Activated CD8-positive, alpha-beta memory T cell treated with anti-CD3 and anti-CD28 coated beads for 1 hour (primary cell): ENCODE measurements at places on chromosomes 12 and 14.

- DNase-seq = no peak
Measured at GRCh38 chr12:87861791-87862190, 167.4 kb downstream of the C12orf50 start.

- no peak for DNase-seq
Measured at GRCh38 chr12:46516238-46516932, 143.8 kb upstream of the SLC38A2 start.

DNA sequence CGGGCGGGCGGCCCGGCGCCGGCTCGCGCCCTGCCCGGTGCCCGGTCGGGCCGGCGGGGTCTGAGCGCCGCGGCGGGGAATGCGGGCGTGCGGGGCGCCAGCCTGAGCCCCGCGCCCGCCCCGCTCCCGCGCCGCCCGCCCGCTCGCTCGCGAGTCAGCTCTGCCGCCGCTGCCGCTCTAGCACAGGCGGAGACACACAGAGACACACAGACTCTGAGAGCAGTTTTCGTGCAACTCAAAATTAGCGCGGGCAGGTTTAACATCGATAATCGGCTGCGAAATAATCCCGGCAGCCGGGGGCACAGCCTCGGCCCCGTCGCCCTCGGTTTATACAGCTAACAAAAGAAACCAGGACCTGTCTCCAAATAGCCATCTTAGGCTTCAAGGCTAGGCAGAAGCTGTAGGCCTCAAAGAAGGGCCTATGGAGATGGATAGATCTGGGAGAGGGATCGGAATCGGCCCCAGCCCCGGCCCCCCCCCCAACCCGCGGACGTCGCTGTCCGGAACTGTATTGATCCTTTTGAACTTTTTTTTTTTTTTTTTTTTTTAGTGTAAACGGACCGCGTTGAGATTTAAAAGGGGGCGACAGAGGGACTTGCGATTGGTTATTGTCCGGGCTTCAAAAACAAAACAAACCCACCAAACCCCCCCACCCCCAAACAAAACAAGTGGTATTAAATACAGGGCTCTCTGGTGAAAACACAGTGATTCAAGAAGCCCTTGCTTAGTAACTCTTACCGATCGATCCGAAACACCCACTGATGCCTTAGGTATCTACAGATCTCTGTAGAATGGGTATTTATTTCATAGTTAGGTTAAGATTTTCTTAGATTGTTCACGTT, 1.1 kb downstream of the ARID2 start:
- peak; percentile 37 for DNase-seq

- no peak for DNase-seq
Measured at GRCh38 chr12:120834489-120835303, 69.5 kb downstream of the SPPL3 start.

DNA sequence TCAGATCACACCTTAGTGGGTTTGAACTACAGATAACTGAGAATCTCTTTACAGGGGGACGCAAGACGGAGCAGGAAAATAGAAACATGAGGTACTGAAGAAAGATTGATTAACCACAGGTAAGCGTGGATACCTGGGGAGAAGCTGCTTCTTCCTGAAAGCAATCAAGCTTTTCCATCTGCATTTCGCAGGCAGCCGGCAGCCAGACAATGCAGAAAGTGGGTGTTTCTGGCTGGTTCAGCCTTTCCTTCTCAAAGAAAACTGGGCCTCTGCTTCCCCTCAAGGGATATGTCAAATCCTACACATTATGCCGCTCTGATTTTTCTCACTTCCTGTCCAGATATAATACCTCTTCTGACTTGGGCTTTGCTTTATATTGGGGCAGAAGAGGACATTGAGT, 39.1 kb upstream of the PPFIA2 start:
- DNase-seq = no peak

DNA sequence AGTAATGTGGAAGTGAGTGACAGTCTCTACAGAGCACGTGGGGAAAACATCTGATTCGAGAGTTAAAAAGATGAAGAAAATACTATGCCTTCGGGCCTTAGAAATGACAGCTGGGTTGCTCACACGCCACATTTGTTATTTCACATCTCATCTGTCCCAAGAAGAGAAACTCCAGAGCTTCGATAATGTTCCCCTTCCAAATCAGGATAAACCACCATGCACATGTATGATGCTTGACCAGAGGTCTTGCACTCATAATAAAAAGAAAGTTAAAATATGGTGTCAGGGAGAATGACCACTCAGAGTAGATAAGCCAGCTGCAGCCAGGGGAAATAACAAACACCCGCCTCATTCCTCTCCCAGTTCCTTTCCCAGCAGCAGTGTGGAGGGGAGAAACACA, 34.6 kb downstream of the NIN start:
- no peak for DNase-seq

GRCh38 chr12:116700066-116700465, 37.8 kb downstream of the SPRING1 start:
- no peak for DNase-seq

GRCh38 chr12:103728323-103728722, 112.7 kb downstream of the NT5DC3 start:
- DNase-seq = no peak

- DNase-seq = no peak
Measured at GRCh38 chr14:69505338-69506240, 21.1 kb downstream of the PLEKHD1 start.

DNA sequence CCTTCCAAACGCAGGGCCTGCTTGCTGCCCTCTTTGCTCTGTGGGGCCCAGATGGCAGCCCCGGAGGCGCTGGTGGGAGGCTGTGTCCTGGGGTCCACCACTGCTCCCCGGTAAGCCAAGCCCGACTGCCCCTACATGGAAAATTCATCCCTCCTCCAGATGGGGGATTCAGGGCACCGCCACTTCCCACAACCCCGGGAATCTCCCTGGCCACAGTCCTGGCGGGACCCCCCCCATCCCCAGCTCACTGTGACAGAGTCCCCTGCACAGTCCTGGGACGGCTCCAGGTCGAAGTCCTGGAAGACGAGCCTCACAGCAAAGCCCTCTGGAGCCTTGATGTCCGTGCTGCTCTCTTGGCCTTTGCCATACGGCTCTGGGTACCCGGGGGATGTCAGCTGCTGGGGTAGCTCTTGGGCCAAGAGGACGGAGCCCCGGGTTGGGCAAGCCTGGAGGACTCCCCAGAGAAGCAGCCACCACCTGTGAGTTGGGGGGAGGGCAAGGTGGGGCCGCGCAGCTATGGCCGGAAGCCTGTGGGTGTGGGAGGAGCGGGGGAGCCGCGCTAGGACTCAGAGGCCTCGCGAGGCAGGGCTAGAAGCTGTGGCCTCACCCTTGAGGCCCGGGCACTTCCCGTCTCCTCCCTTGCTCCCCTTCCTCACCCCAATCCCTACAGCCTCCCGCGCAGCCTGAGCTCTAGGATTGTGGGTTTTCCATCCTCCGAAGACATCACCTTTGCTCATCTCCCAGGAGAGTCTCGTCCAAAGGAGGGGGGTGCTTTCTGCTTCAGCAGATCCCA, 815 bp downstream of the C1RL start:
- no peak for DNase-seq

DNA sequence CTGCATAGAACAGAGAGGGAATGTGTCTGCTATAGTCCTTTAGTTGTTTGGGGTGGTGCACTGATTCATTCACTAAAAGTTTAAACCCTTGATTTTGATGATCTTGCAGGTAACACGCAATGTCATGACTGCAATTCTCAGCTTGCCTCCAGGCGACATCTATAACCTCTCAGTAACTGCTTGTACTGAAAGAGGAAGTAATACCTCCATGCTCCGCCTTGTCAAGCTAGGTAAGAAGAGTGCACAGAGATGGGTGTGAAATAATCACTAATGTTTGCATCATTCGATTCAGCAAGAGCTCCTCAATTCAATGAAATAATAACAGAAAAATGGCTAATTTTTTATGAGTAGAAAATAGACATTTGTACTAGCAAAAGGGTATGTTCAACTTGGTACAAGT, 203.7 kb downstream of the PTPRO start:
- no peak for DNase-seq

DNA sequence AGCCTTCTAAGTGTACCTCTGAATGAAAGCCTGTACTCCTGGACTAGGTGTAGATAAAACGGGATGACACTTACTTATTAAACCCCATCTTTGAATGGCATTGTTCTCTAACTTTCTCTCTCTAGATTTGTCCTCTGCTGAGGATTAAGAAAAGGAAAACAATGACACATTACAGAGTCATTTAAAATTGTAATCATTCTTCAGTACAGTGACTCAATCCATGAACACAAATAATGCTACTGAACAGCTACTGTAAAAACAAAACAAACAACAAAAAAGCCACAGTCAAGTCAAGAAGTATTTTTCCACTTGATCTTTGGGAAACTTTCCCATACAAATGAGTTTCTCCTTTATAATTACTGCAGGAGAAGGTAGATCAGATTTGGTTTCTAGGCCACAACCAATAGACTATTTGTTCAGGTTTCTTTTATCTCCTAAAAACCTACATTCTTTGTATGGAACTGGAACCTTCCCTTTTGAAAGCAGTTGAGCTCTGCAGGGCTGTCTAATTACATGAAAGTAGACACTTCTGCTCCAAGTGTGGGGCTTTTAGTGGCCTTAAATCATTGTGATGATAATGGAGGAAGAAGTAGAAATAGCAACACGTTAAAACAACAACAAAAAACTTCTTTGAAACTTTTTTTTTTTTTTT, 219.1 kb downstream of the ESR2 start:
- DNase-seq = no peak

- no peak for DNase-seq
Measured at GRCh38 chr12:132638541-132639408, 20.2 kb downstream of the P2RX2 start.

DNA sequence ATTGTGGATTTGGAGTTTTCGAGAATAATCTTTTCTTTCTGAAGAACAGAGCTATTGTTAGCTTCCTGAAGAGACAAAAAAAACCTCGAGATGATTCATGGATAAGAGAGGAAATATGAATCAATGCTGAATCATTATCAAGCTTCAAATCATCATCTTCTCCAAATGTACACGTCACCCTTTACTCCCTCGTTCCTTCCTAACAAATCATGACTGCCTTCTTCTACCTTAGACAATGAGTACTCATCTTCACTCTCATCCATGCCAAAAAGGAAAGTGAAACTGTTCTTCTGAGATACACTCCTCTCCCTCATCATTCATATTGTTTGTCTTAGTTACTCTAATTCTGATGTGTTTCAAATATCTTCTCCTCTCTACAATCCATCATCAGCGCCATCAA, 1115.8 kb upstream of the ATXN7L3B start:
- no peak for DNase-seq

- DNase-seq = no peak
Measured at GRCh38 chr12:74999474-74999873, 210.2 kb downstream of the KCNC2 start.

GRCh38 chr12:96198965-96199364, 4.8 kb downstream of the ELK3 start:
- DNase-seq = no peak

GRCh38 chr12:40001406-40001805, 104.5 kb downstream of the SLC2A13 start:
- no peak for DNase-seq

DNA sequence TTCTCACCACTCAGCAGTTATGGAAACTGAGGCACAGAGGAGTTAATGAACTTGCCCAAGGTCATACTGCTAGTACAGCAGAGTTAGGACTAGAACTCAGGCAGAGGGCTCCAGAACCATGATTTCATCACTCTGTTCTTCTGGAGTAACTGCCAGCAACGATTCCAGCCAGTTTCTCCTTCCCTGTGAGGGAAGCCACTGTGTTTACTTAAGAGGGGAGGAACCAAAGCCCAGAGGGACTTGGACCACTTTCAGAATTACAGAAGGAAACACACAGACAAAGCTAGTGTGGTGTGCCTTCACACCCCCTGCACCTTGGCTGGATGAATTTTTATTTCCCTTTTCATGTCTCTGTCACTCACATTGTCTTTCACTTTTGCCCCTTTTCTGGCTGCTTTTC, 398.2 kb downstream of the DPF3 start:
- DNase-seq = no peak

DNA sequence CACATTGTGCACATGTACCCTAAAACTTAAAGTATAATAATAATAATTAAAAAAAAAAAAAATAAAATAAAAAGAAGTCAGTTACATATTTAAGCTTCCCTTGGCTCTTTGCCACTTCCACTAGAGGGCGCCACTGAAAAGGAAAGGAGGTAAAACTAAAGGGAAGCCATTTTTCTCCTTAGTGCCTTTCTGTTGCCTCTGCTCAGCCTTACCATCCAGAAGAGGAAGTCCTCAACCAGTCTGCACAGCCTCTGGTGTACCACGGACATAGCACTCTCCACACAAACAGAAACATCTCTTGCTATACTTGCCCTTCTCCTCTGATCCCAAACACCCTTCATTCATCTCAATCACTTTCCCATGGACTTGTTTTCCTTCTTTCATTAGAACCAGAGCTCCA, 169.0 kb upstream of the EEA1 start:
- DNase-seq = peak; percentile 10

DNA sequence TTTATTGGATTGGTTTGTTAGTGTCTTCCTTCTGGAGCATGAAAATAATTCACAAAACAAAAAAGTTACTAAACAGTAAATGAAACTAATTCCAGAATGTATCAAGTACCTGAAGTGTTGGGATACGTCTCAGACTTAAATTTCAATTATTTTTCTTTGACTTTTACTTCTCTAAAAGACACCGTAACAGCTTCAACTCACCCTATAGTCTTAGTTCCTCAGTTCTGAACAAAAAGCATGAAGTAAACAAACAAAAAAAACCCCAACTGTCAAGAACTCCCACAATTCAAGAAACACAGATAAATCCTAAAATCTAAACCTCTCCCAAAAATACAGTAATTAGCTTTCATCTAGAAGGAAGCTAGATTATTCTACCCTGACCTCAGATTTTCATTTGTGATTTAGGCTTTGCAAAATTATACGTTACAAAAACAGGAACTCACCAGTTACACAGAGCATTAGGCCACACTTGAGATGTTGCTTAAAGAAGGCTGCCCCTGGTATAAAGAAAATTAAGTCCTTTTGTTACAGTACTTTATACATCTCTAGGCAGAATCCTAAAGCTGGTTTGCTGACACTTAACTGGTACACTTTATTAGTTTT, 10.2 kb downstream of the HEATR5A start:
- DNase-seq = no peak

- no peak for DNase-seq
Measured at GRCh38 chr14:105313381-105314286, 914 bp upstream of the PACS2 start.

DNA sequence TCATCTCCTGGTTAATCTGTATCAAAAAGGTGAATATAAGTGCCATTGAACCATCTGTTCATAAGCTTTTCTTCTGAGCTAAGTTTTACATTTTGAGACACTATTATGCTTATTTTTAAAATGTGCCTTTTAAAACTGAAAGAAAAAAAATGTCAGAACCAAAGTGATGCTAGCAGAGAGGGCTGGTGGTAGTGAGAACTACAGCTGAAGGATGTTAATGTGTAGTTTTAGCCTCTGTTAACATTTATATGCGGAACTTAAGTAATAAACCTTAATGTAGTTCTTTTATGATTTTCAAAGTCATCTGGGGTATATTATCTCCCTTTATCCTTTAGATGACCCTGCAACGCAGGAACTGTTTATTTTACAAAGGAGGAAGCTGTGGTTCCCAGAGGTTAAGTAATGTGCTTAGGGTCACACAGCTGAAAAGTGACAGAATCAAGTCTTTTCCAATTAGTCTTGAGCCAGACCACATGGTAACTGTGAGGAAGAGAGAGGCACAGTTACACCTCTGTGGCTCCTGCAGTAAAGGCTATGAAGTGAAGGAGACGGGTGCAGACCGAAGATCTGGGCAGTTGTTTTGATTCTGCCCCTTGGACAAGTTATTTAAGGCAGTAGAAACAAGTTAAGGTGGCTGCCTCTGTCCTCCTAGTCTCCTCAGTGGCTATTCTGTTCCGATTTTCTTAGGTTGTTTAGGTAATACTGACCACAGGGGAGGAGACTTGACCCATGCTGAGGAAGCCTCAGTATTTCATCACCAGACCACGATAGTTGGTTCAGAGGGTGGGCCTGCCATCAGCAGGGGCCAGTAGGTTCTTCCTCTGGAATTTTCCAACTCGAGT, 23.9 kb downstream of the GNG2 start:
- no peak for DNase-seq
